Eye (tissue), 1 donor: ENCODE measurements at places on chromosomes 11 and 22.

GRCh38 chr11:2580571-2581001 is 119.2 kb downstream of the KCNQ1OT1 start:
- DNase-seq = no peak

GRCh38 chr22:48738204-48738980 is 1089.3 kb downstream of the BRD1 start:
- DNase-seq = no peak

GRCh38 chr11:3108183-3108721 is 51.0 kb upstream of the CARS1 start:
- no peak for DNase-seq

- DNase-seq = no peak
These were observed 4.0 kb downstream of the SLCO2B1 start for GRCh38 chr11:75154646-75155569.

DNA sequence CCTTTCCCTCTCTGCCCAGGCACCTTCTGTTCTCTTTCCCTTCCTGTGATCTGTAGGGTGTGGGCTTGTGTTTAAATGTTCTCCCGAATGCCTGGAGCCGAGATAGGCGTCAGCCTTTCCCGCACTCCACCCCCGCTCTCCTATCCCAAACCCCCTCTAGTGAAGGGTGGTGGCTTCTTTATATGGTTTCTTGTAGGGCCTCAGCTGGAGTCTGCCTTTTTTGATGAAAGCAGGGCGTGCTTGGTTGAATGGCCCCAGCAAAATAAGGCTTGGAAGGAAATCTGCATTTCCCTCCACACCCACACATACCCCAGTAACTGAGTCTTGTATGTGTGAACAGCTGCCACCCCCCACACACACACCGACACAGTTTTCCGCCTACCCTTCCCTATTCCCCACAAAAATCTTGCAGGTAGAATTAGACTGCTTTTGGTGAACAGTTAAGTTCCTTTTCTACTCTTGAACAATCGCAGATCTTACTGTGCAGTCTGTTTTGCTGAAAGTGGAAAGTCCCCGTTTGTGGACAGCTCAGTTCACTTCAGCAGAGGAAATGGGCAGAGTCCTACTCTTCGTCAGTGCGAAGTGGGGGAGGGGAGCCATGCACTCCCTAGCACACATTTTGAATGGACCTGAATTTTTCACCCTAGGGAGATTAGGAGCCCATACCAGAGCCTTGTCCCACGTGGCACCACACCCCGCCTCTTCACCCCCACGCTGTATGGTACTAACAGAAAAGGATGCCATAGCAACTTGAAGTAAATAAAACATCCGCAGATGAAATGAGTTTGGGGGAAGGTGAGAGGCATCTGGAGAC is 25.5 kb upstream of the GRK2 start:
- peak; percentile 86 for DNase-seq

- DNase-seq = no peak
These were observed 118.0 kb downstream of the FEZ1 start for GRCh38 chr11:125378083-125378482.

DNA sequence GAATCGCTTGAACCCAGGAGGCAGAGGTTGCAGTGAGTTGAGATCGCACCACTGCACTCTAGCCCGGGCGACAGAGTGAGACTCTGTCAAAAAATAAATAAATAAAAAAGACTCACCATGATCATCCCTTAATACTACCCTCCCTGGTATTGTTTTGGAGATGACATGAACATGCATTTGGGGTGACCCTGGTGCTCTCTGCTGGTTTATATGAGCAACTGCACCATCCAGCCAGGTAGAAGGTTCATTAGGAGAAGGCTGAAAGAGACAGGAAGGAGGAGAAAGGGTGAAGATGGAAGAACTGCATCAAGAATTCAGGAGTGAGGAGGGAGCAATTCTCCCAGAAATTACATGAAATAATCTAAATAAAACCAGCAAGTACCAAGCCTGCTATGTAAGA is 37.8 kb downstream of the SLC5A1 start:
- DNase-seq = peak; percentile 31

DNA sequence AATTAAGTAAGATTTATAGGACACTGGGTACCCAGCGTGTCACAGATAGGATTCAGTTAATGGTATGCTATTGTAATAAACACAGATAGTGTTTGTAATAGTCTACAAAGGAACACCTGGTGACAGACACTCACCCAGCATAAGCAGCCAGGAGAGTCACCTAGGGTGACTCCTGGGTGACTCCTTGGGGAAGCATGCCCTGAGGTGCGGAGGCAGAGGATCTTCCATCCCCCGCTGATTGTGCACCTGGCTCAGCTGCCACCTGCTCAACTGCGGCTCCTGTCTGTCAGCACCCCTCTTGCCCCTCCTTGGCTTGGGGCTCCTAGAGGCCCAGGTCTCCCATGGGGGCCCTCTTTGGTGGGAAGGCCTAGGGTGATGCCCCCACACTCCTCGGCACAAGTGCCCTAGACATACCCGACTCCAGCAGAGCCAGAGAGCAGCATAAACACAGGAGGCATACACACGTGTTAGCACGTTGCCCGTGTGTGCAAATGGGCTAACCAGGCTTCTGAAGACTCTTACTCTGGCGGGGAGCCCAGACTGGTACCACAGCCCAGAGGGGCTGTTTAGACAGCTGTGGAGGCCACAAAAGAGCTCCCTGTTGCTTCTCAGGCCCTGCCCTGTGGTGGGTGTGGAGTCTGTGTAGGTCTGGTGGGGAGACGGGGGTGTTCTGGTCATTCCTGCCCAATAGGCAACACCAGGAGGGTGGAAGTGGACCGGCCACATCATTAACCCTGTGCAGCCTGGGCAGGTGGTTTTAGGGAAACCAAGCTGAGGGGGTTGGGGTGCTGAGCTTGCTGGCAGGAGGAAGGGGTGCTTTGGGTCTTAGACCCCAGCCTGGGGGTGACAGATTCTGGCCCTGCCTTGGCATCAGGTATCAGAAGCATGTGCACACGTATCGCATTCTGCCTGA is 3.0 kb downstream of the INPPL1 start:
- DNase-seq = no peak

DNA sequence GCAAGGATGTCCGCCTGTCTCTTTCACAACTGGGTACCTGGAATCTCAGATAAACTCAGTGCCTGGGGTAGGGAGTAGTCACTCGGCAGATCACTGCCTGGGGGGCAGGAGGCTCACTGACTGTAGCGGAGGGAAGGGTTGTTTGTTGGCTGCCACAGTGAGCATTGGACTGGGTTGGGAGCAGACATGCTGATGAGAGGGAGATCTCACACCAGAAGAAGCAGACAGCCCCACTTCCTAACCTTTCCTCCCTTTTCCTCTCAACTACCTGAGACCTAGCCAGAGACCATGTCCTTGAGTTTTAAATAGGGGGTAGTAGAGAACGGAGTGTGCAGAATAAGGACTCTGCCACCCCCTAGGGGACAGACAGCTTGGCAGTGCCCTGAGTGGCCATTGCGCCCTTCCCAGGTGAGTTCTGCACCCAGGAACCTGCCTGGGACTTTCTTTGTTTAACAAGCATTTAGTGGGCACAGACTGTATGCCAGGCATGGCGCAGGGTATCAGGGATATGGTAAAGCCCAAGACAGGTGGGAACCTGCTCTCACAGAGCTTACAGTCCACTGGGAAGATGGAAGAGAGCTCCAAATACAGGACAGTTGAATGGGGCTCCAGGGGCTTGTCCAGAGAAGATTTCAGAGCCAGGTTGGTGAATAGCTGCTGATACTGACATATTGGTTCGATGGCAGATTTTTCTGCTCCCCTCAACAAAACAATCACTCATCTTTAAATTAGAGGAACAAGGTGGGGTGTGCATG is 115.7 kb upstream of the NNMT start:
- no peak for DNase-seq

GRCh38 chr22:46028106-46028991 is 51.4 kb upstream of the WNT7B start:
- no peak for DNase-seq
